ENCODE measurements at places on chromosomes 16 and 17. TPM values are rescaled to one million over a fixed set of nuclear protein-coding genes. Genes with fewer than 3 reads are reported as not detected.

Gene MYH3
- total RNA-seq, result 4.6 TPM

GRCh38 chr16:87701078-87701460 is 64.7 kb downstream of the KLHDC4 start:
- DNase-seq, result no peak

GRCh38 chr16:84033251-84034195 is 9.1 kb downstream of the SLC38A8 start:
- no peak for DNase-seq

- no peak for DNase-seq
Measured at GRCh38 chr16:35146031-35146710, 1686.8 kb downstream of the TP53TG3F start.

- DNase-seq, result no peak
Measured at GRCh38 chr16:11315510-11315909, 29.7 kb upstream of the RMI2 start.

- DNase-seq, result no peak
Measured at GRCh38 chr16:91484-91883, 13.5 kb downstream of the MPG start.

- DNase-seq, result peak; percentile 38
Measured at GRCh38 chr17:59607817-59608403, 11.8 kb upstream of the CLTC start.

Measured in activated T-cell treated with anti-CD3 and anti-CD28 coated beads, Interleukin-2, amount 50 U/mL, for 72 hours (primary cell).